ENCODE measurements at places on chromosomes 2 and 18.

- no peak overlapping the region for H3K27ac ChIP-seq
- no peak overlapping the region for H3K4me3 ChIP-seq
- H3K27me3 ChIP-seq: no peaks in the 10 kb centered on the region
- no peaks in the 10 kb centered on the region for H3K4me1 ChIP-seq
- no peak for DNase-seq
Measured at GRCh38 chr2:25832897-25833296, 45.4 kb downstream of the ASXL2 start.

DNA sequence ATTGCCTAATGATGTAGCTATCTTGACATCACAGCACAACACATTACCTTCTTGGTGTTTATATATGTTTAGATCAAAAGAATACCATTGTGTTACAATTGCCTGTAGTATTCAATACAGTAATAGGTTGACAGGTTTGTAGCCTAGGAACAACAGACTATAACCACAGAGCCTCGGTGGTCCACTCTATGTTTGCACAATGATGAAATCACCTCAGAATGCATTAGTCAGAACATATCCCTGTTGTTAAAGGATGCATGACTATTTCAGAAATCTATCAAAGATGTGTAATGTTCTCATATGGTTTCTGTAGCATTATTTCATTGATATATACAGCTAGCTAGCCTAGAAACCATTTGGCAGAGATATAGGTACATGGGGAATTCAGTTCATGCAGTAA is 8.9 kb downstream of the METTL5 start:
- H3K27me3 ChIP-seq: no peaks in the 10 kb centered on the region
- no peak overlapping the region for H3K27ac ChIP-seq
- no peak for DNase-seq
- peaks cover 14% of the 10 kb centered on the region for H3K36me3 ChIP-seq
- no peaks in the 10 kb centered on the region for H3K4me1 ChIP-seq

GRCh38 chr2:167135706-167136105 is 247.4 kb downstream of the XIRP2 start:
- no peaks in the 10 kb centered on the region for H3K27me3 ChIP-seq
- H3K27ac ChIP-seq: no peak overlapping the region
- H3K4me1 ChIP-seq: no peaks in the 10 kb centered on the region
- H3K36me3 ChIP-seq: no peaks in the 10 kb centered on the region

GRCh38 chr2:96485350-96485749 is 19.8 kb downstream of the NEURL3 start:
- H3K4me3 ChIP-seq: no peak overlapping the region
- H3K27me3 ChIP-seq: no peaks in the 10 kb centered on the region
- H3K4me1 ChIP-seq: no peaks in the 10 kb centered on the region
- H3K27ac ChIP-seq: peak overlapping the region; percentile 79

DNA sequence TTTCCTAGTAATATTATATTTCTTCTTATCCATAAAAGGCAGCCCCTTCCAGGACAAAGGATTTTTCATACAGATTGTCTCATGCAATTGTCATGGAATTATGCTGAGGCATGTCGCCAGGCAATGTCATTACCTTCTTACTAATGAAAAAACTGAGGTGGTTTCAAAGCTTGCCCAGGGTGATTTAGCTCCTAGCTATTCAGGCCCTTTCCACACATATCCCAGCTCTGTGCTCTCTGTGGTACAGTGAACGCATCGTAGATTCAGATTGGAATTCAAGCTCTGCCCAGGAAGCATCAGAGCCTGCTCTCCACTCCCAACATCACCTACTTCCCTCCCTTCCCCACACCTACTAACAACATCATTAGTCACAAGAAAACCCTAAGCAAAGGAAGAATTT is 60.1 kb downstream of the ATP8B1 start:
- H3K4me3 ChIP-seq: no peak overlapping the region
- H3K4me1 ChIP-seq: no peaks in the 10 kb centered on the region
- DNase-seq: no peak
- no peak overlapping the region for H3K27ac ChIP-seq
- H3K36me3 ChIP-seq: no peaks in the 10 kb centered on the region

GRCh38 chr2:17208511-17208910 is 309.7 kb downstream of the RAD51AP2 start:
- H3K27ac ChIP-seq: no peak overlapping the region
- DNase-seq: no peak
- H3K4me1 ChIP-seq: no peaks in the 10 kb centered on the region

- H3K4me3 ChIP-seq: no peak overlapping the region
- H3K4me1 ChIP-seq: no peaks in the 10 kb centered on the region
- no peaks in the 10 kb centered on the region for H3K36me3 ChIP-seq
- DNase-seq: no peak
Measured at GRCh38 chr2:25692143-25692542, 18.8 kb upstream of the DTNB start.

DNA sequence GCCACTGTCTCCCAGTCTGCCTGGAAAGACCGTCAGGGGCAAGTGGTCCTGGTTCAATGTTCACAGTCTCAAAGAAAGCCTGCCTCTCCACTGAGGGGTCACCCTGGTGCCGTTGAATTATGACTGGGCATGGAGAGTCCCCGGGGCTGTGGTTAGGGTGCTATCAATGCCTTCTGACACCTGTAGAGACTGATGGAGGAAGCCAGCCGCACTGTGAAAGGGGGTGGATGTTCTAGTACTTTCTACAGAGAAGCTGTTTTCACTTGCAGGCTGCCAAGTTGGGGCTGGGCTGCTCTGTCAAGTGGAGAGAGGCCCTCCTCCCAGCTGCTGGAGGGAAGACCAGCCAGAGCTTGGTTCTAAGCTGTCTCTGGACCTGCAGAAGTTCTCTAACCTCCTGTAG is 80.5 kb downstream of the BCL2L11 start:
- H3K4me3 ChIP-seq: no peak overlapping the region
- H3K27me3 ChIP-seq: no peaks in the 10 kb centered on the region
- no peak for DNase-seq
- no peak overlapping the region for H3K27ac ChIP-seq
- H3K4me1 ChIP-seq: no peaks in the 10 kb centered on the region
- H3K36me3 ChIP-seq: no peaks in the 10 kb centered on the region

DNA sequence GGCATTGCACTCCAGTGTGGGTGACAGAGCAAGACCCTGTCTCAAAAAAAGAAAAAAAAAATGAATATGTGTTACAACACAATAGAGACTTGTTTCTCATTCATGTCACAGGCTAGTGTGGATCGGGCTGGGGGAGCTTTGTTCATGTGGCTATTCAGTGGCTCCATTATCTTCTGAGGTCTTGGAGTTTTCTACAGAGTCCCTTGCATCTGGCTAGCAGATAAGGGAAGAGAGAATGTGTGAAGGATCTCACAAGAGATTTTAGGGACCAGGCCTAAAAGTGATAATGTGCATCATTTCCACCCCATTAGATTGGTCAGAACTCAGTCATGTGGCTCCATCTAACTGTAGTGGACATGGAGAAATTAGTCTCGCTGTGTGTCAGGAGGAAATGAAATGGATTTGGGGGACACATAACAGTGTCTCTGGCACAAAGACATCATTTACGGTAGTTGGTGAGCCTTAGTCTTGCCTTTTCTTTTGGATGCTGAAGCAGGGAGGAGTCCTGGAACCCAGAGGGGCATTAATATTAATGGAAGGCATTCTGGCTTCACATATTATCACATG is 32.4 kb upstream of the CASP10 start:
- H3K27me3 ChIP-seq: no peaks in the 10 kb centered on the region
- no peak for DNase-seq
- H3K4me1 ChIP-seq: peaks cover 19% of the 10 kb centered on the region
- H3K36me3 ChIP-seq: peaks cover 58% of the 10 kb centered on the region

DNA sequence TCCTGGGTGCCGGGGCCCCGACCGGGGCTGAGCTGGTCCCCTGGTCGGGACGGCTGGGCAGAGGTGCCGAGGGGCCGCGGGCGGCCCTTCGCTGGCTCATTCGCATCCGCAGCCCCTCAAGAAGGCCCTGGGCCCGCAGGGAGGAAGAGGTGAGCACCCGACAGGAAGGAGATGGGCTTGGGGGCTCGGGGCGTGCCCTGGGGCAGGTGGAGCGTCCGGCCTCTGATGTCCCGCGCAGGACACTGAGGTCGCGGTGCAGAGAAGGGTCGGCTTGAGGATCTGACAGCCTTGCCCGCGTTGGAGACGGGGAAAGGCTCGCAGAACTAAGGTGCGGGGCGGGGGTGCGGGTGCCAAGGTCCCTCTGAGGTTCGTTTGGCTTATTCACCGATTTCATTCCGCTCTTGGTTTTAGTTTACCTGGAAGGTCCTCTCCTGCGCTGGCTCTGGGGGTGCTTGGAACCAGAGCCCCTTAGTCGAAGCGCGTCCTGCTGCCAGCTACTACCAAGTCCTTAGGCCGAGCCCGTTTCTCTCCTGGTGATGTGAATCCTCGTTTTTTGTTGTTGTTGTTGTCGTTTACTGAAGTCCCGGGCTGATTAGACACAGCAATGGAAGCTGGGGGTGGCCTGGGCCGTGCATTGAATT is 18.9 kb upstream of the CD8A start:
- H3K4me3 ChIP-seq: no peak overlapping the region
- no peaks in the 10 kb centered on the region for H3K36me3 ChIP-seq
- no peak overlapping the region for H3K27ac ChIP-seq
- H3K4me1 ChIP-seq: no peaks in the 10 kb centered on the region
- DNase-seq: no peak

DNA sequence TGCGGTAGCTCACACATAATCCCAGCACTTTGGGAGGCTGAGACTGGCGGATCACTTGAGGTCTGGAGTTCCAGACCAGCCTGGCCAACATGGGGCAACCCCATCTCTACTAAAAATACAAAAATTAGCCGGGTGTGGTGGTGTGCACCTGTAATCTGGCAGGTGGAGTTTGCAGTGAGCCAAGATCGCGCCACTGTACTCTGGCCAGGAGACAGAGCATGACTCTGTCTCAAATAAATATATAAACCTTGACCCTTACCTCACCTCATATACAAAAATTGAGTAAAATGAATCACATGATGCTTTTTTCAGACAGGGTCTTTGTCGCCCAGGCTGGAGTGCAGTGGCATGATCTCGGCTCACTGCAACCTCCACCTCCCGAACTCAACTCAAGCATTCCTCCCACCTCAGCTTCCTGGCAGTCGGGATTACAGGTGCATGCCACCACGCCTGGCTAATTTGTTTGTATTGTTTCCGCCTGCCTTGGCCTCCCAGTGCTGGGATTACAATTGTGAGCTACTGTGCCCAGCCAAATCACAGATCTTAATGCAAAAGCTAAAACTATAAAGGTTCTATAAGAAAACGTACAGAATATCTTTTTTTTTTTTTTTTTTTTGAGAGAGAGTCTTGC is 25.3 kb downstream of the XPO1 start:
- DNase-seq: no peak
- no peak overlapping the region for H3K4me3 ChIP-seq
- peaks cover 18% of the 10 kb centered on the region for H3K36me3 ChIP-seq
- no peaks in the 10 kb centered on the region for H3K27me3 ChIP-seq
- no peaks in the 10 kb centered on the region for H3K4me1 ChIP-seq

DNA sequence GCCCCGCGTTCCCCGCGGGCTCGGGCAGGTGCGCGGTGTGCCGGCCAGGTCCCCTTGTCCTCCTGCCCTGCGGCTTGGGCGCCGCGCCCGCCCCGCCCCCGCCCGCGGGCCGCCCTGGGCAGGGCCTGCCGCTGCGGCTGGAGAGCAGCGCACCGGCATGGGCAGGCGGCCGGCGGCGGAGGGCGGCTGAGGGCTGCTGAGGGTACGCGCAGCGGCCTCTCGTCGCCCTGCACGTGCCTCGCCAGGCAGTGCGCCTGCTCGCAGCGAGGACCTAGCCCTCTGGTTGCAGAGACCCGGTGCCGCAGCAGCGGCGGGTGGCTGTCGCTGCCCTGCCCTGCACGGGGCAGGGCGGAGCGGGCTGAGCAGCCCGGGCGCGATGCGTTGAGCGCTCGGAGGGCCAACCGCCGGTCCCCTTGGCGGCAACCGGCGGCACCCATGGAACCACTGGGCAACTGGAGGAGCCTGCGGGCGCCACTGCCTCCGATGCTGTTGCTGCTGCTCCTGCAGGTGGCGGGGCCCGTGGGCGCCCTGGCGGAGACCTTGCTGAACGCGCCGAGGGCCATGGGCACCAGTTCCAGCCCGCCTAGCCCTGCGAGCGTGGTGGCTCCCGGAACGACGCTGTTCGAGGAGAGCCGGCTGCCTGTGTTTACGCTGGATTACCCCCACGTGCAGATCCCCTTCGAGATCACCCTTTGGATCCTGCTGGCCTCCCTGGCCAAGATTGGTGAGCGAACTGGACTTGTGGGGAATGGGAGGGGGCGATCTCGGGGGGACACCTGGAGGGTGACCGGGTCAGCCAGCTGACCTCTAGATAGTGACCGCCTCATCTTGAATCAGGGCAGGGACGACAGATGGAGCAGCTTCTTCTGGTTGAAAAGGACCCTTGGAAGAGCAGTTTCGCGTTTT is at the start of gene SLC9A2:
SLC9A2 (plus strand) TSS at position 140 of the 906 bp plus-strand sequence; CDS start at position 436, 296 bp downstream.
- H3K4me3 ChIP-seq: peak within 1 kb of the TSS; percentile 37
- no peak within 1 kb of the TSS for H3K27ac ChIP-seq
- DNase-seq: peak; percentile 33
- H3K27me3 ChIP-seq: no peaks in the 10 kb centered on the region

- no peak overlapping the region for H3K27ac ChIP-seq
- no peaks in the 10 kb centered on the region for H3K36me3 ChIP-seq
- DNase-seq: no peak
- H3K27me3 ChIP-seq: no peaks in the 10 kb centered on the region
Measured at GRCh38 chr2:130261970-130262760, 63.9 kb upstream of the TUBA3E start.

DNA sequence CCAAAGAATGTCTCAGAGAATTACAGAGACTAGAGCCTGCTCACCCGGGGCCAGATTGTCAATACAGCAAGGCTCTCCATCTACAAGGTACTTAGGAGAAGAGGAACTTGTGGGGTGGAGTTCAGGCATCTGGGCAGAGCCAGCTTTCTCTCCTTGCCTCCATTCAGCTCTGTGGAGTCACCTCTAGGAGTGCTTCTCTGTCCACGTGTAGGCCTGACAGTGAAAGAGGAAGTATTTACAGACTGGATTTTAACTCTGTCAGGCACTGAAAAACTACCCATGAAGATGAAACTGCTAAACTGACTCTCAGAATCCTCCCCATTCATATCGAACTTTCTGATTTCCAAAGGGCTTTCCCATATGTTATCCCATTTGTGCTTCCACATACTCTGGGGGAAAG is 315.6 kb downstream of the SETBP1 start:
- H3K4me3 ChIP-seq: no peak overlapping the region
- H3K4me1 ChIP-seq: no peaks in the 10 kb centered on the region

DNA sequence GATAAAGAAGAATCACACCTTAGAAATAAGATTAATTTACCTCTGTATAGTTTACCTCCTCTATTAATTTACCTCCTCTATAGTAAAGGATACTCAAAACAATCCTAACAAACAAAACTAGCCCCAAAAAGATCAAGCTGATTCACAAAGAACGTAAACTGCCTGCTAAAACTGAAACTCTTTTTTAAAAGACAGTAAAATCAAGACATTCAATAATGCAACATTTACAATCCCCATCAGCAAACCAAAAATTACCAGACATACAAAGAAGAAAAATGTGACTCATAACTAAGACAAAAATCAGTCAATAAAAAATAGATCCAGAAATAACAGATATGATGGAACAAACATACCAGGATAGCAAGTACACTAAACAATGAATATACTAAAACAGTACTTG is 215.7 kb downstream of the ZEB2 start:
- H3K27me3 ChIP-seq: no peaks in the 10 kb centered on the region
- no peak overlapping the region for H3K4me3 ChIP-seq
- no peak for DNase-seq
- no peaks in the 10 kb centered on the region for H3K36me3 ChIP-seq
- no peaks in the 10 kb centered on the region for H3K4me1 ChIP-seq
